ENCODE measurements at places on chromosomes 16 and 17.

DNA sequence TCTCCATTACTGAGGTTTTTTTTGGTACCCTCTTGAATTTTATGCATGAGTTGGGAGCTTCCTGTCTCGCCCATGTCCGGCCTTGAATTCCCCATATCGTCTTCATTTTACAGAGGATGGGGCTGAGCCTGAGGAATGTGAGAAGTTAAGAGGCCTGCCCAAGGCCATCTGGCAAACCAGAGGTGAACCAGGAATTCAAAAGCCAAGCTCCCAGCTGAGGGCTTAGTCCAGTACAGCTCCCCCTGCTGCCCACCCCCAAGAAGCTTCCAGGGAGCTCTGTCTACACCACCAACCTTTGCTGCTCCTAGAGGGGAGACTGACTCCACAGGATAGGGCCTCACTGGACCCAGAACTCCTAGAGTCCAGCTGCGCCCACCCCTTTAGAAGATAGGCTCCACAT is 20.7 kb upstream of the C16orf78 start:
- no peak for DNase-seq

- no peak for DNase-seq
These were observed 306.2 kb downstream of the CEP112 start for GRCh38 chr17:65885541-65886312.

GRCh38 chr16:84461029-84461412 is 43.4 kb downstream of the MEAK7 start:
- no peak for DNase-seq

- DNase-seq = no peak
These were observed 129.3 kb upstream of the TMEM97 start for GRCh38 chr17:28189667-28190066.

Data from astrocyte of the spinal cord (primary cell).